ENCODE measurements at places on chromosomes 1 and 21. TPM values are rescaled to one million over a fixed set of nuclear protein-coding genes. Genes with fewer than 3 reads are reported as not detected.

DNA sequence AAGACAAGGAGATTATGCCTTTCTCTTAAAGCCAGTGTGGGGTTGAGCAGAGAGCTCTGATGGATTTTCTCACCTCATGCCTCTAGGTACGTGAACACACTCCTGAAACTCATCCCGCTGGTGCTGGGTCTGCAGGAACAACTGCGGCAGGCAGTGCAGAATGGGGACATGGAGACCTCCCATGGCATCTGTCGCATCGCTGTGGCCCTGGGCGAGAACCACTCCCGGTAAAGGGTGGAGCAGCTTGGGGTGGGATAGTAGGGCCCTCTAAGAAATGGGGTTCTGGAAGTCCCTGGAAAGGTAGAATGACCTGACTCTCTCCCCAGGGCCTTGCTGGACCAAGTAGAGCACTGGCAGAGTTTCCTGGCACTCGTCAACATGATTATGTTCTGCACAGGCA is 9.5 kb downstream of the IPO13 start:
- DNase-seq = no peak

GRCh38 chr1:30258876-30259275 is 464.5 kb downstream of the MATN1 start:
- DNase-seq = no peak

DNA sequence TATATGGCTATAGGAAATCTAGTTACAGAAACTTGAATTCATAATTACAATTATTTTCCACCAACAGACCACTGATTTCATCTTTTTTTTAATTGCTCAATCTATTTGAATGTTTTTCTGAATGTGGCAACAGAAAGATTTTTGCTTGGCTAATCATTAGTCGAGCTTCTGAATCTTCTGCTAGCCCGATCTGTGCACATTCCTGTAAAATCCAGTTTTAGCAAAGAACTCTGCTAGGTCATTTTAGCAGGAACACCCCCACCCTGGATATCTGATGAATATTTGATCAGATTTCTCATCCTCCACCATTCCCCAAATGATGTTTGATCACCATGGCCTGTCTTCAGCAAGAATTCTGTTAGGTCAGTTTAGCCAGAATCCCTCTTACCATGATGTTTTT is 176.3 kb downstream of the LEPR start:
- DNase-seq = no peak

GRCh38 chr1:58929671-58930325 is 146.0 kb upstream of the JUN start:
- no peak for DNase-seq

DNA sequence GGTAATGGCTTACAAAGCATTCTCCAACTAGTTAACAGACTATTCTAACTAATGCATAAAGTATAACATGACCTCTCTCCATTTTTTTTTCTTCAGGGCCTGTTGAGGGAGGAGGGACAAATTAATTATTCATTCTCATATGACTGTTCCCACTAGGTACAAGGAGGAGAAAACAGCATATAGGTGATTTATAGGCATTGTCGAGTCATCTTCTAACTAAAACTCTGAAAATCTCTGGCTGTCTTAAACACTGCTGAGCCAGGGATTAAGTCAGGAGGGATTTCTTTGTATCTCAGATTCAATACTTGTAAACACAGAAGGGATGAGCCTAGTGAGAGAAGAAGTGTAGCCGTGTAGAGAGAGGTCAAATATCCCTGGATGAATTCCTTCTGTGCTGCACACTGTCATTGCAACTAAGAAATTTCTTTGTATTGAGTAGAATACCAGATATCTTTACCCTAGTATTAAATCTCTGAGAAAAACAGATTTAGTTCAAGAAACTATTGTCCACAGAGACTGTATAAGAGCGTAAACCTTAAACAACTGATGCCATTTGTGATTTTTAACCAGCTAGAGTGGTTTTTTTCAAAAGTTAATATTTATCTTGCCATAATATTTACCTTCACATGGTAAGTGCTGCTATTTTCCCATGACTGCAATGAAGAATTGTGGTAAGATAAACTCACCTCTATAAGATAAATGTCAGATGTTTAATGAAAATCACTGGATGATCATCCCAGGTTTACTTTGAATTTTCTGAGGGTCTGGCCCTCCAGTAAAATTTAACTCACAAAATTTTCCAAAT is 465.3 kb downstream of the RWDD3 start:
- no peak for DNase-seq

DNA sequence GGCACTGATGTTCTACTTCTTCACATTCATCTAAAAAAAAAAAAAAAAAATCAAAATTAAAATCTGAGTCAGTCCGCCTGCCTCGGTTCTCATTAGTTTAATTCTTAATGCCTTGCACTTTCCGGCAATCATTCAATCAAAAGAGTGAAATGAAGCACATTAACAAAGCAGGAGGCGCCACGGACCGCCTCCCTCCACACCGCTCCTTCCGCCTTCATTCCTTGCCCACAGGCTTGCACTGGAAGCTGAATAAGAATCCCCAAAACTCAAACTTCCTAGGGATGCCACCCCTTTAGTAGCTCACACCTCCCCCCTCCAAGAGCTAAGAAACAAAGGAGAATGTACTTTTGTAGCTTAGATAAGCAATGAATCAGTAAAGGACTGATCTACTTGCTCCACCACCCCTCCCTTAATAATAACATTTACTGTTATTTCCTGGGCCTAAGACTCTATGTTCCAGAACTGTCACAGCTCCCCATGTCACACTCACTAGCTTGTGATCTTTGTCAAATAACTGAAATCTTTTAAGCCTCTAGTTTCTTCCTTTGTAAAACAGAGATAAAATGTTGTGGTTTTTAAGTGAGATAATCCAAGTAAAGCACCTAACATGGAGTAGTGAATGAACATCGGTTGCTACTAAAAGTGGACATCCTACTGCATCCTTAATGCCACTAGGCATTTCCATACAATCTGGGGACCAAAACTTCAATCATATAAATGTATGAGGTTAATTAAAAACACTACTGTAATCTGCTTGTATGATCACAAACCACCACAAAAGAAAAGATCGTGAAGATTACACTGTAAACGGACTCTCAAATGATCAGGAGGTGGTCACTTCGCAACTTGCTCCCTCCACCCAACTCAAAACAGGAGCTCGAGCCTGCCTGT is 27.4 kb downstream of the LGALS8 start:
- no peak for DNase-seq

- no peak for DNase-seq
Observed at GRCh38 chr1:236948381-236948780, 55.9 kb downstream of the MT1HL1 start.

HENMT1 gene
- total RNA-seq = 1.7 TPM

DENND1B gene
- 11.5 TPM for total RNA-seq

RHCE gene
- total RNA-seq = 2.0 TPM

RIPK4 gene
- not detected for total RNA-seq
